ENCODE measurements at places on chromosomes 6 and 20.

- no peak for DNase-seq
These were observed 6.7 kb downstream of the PTGIS start for GRCh38 chr20:49561256-49561655.

GRCh38 chr6:167350275-167350696 lies 25.4 kb downstream of the TTLL2 start:
- DNase-seq, result no peak

DNA sequence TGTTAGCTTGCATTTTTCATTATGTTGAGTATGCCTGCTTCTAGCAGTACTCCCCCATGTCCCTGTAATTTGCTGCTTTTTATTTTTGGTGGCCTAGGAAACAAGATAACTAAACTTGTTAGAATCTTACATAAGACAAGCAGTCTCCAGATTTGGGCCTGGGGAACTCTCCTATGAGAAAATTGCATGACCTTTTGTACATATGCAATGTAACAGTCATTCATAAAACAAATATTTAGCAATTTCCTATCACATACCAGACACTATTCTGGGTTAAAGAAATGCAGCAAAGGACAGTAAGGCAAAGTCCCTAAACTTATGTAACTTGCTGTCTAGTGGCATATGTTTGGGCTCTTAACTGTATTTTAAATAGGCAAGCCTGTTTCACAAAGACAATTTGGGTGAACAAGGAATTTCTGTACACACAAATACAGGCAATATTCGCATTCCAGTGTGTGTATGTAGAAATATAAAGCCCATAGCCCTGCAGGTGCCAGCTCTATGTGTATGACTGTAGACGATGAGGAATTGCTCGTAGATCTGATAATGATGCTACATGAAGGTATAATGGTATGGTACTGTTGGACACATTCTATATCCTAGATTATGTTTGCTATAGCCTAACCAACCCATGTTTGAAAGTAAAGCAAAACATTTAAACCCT lies 305.2 kb upstream of the CITED2 start:
- DNase-seq, result no peak

- DNase-seq, result no peak
These were observed 139.1 kb upstream of the POU3F2 start for GRCh38 chr6:98695091-98695801.

DNA sequence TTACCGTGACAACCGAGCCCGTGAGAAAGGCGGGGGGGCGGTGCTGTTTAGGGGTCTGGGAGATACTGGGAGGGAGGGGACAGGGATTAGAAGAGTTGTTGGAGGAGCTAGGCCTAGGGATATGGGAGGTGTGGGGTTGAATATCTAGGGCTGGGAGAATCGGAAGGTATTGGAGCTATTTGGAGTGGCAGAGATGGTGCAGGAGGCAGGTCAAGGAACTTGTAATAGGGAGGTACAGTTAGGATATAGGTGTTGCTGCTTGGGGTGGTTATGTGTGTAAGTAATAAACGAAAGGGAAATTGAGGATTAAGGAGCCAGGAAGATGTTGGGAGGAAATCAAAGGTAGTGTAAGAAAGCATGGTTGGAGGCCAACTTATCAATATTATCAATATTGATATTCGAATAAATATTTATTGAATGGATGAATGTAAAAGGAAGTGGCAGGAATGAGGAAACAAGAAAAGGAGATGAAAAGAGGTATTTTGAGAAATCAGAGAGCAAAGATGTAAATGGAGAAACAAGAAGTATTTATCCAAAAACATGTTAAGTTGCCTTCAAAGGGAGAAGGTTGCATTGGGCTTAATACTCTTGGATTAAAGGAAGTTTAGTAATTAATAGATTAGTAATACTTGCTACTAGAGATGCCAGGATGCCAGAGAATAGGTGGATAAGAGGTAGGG lies 602 bp downstream of the PPP1R11 start:
- peak; percentile 48 for DNase-seq

DNA sequence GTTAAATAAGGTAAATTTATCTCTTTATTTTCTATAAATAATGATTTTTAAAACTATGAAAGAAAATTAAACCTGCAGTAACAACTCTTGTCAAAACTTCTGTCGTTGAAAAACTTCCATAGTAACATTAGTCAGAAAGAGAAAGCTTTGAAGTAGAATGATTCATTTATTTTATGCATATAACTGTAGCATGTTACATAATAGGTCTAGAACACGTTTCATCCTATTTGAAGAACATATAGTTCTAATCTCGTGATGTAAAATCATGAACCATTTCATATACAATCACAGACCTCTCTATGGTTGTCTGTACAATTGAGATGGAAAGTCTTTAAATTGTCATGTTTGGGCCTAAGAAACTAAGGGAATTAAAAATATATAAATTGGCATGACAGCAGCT lies 61.3 kb upstream of the MYLIP start:
- no peak for DNase-seq

DNA sequence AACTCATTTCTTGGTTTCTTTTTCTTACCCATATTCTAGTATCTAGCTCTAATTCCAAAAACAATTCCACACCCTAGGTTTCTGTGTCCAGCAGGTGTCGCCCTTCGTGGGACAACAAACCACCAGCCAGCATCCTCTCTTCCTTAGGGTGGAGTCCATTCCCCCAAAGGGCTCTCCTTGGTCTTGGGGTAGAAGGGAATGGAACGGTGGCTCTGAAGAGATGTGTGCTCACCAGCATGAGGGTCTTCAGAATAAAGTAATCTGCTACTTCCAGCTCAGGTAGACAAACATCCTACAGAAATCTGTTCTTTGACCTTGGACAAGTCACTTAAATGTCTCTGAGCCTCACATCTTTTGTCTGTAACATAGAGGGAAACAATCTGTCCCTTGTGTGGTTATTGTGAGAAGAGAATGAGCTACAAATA lies 7.2 kb downstream of the HLA-DMB start:
- no peak for DNase-seq

DNA sequence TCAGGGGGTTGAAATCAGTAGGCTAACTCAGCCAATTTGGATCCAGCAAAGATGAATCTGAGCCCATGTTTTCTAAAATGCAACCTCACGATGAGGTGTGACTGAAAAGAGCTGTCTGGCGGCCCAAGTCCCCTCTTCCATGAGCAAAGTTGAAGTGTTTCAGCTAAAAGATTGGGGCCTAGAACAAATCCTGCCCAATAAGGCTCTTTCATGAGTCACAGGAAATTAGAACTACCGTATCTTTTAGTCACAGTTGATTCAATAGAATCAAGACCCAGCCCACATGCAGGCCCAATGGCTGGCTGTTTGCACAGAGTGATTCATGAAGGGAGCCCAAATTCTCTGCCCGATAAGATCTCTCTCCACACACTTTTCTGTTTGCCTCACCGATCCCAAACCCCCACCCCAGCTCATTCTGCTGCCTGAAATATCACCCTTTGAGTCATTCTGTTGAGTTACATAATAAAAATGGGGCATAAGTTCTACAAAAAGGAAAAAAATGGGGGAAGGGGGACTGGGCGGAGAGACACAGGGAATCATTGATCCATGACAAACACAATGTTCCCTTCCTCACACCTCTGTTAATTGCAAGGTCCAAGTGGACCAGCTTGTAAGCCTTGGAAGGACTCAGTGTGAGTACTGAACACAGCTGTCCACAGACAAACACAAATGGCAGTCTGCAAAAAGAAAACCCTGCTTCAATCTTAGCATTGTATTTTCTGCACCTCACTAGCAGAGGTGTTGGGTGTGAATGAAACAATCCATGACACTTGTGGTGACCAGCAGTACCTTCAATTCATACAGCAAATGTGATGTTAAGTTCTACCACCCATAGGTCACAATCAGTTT lies 13.8 kb downstream of the FOXQ1 start:
- DNase-seq, result no peak

GRCh38 chr20:5342021-5342420 lies 25.3 kb upstream of the PROKR2 start:
- no peak for DNase-seq

DNA sequence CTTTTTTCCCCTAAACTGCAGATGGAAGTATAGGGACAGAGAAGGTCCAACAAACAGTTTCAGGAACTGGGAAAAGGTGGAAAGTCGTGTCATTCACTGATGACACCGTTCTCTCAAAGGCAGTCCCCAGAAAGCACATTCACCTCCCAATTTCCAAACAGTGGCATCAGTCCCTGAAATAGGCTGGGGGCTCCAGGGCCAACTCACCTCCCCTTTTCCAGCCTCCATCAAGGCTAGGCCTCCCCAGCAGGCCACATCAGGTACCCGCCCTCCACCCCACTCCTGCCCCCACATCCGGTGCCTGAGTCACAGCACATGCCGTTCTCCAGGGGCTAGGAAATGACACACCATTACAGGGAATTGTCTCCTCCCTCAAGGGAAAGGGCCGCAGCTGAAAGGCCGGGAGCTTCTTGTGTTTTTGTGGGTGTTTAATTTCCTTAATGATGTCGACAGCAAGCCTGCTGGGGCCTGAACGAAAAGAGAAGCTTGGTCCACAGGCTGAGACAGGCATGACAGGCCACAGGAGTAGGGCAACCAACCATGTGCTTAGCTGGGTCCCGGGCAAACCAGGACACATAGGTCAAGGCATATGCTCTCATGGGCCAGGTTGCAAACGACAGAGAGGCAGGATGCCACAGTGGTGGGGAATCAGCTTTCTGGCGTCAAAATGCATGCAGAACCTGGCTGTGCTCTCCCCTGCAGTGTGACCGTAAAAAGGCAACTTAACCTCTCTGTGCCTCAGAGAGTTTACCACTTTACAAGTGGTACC lies 39.2 kb downstream of the ZMYND8 start:
- DNase-seq, result peak; percentile 44

DNA sequence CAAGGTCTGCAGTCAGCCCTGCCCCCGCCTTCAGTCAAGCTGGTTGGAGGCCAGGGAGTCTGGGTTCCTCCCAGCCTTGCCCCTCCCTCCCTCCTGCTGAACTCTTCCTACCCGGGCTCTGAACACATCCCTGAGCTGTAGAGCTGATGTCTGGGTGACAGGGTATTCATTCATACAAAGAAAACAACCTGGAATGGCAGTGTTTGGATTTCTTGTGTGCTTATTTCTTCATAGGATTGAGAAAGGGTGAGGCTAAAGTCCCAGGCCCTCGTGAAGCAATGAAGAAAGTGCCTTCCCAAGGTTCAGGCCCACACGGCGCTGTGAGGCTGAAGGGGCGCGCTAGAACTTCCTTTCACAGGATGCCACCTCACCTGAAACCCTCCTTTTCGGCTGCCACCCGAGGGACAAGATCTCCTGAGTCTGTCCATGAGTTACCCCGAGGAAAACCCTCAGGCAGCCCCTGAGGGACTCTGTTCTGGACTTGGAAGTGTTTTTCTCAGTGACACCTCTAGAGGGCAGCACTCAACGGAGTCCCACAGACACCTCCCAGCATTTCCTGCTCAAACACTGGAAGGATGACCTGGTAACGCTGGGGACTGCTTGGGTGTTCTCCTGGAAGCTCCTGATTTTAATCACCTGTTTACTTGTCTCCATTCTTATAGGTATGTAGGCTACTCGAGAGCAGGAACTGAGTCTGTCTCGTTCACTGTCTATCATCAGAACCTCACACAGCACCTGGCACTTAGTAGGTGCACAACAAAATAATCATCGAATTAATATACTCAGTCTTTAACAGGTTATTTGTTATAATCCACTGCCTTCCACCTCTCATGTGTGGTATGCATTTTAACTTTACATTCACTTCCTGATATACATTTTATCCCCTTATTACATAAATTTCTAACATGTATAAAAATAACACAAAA lies 11.8 kb upstream of the GSTA1 start:
- peak; percentile 37 for DNase-seq

- DNase-seq, result no peak
These were observed 333.3 kb upstream of the KCNQ5 start for GRCh38 chr6:72288592-72288991.

DNA sequence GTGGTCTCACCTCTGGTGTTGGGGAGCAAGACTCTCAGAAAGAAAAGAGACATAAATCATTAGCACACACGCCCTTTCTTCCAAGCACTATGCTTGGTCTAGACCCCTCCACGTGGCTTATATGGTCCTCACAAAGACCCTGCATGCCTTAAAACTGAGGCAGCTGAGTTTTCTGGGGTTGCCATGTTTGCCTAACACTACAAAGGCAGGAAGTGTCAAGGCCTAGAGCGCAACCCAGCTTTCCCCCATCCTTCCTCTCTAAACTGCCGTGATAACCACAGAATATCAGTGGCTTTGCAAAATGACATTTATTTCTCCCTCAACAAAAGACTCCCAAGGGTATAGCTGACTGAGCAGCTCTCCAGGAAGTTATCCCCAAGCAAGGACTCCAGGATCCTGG lies 146.5 kb upstream of the TOP1 start:
- no peak for DNase-seq

DNA sequence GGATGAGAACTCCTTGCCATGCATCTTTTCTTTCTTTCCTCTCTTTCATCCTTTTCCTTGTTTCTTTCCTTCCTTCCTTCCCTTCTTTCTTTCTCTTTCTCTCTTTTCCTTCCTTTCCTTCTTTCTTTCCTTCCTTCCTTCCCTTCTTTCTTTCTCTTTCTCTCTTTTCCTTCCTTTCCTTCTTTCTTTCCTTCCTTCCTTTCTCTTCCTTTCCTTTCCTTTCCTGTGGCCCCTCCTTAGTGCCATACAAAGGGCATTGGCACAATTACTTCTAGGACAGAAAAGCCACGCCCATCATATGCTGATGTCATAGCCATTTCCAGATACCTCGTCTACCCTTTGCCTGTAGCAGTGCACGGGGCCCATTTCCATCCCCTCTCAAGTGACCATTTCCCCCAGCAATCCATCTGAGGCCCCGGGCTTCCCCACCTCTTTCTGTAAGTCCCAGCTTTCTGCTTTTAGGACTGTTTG lies 2.2 kb upstream of the CENPB start:
- DNase-seq, result no peak

GRCh38 chr20:60700728-60701127 lies 551.3 kb upstream of the CDH4 start:
- DNase-seq, result no peak

- DNase-seq, result no peak
These were observed 523.4 kb downstream of the TENT5A start for GRCh38 chr6:81228912-81229555.

DNA sequence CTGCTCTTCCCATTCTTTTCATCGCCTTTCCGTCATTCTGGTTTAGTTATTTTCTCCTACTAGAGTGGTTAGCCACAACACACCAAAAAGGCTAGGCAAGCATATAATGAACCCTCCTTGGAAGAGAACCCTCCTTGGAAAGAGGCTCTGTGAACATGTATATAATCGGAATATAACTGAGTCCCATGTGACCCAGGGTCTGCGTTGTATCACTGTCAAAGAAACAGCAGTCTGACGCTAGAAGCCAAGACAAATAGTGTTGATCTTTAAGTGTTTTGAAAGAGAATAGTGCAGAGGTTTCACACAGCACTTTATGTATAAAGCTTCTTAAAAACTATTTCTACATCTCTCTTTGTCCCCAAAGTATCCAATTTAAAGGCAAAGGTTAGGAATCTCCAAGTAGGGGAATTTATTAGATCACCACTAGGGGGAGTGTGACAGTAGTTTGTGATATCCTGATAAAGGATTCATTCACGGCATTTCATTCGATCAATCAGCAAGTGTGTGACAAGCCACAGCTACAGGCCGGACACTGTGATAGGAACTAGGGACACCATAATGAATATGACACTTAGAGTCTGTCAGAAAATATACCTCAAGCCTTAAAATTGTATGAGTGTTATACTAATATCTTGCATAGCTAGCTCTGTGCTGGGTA lies 395.3 kb downstream of the CD109 start:
- no peak for DNase-seq

GRCh38 chr20:2778602-2779321 lies 21.7 kb downstream of the CPXM1 start:
- no peak for DNase-seq

GRCh38 chr6:150420428-150420827 lies 51.6 kb downstream of the IYD start:
- no peak for DNase-seq

Measured in GM12891 (cell line).